ENCODE measurements at places on chromosomes 11 and 22. TPM values are rescaled to one million over a fixed set of nuclear protein-coding genes. Genes with fewer than 3 reads are reported as not detected.

- H3K27ac ChIP-seq = no peak overlapping the region
- no peaks in the 10 kb centered on the region for H3K27me3 ChIP-seq
Measured at GRCh38 chr11:128242451-128242850, 344.9 kb downstream of the ETS1 start.

DNA sequence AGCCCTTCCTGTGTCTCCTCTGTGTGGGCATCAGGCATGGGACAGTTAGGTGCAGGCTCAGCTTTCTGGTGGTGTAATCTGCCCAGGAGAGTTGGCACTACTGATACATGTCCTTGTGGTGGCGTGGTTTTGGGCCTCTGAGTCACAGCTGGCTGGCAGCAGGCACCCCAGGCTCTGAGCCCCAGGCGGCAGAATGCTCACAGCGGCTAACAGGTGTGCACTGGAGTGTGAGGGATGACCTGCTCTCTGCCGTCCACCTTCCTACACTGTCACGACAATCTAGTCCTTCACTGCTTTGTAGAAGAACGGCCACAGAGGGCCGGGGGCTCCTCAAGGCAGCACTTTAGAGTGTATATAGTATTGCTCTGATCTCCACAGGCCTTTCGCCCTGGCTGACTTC, 100.3 kb upstream of the PITPNB start:
- H3K27ac ChIP-seq = no peak overlapping the region
- no peaks in the 10 kb centered on the region for H3K27me3 ChIP-seq
- DNase-seq = no peak
- H3K4me3 ChIP-seq = no peak overlapping the region

DNA sequence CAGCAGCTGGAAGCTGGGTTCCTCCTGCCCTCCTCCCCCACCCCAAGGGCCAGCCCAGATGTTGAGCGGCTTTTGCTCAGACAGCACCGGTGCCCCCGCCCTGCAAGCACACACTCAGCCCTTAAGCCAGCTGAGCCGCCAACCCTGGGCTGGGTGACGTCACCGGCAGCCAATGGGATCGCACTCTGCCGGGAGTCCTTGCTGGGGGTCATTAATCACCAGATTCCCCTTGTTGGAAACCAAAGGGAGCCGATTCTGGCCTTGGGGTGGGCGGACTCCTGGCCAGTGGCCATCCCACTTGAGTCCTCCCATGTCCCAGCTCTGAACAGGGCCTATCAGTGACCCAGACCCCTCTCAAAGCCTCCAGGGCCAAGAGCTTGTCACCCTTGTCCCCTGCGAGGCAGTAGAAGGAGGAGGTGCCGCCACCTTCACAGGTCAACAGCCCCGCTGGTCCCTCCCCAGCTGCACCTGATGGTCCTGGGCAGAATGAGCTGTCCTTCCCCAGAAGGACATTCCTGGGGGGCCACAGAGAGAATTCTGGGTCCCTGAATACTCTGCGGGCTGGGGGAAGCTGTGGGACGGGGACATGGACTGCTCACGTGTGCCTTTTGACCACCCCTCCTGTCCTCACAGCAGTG, 7.4 kb downstream of the DUSP8 start:
- peak overlapping the region; percentile 51 for H3K27ac ChIP-seq
- H3K4me1 ChIP-seq = peaks cover 17% of the 10 kb centered on the region
- no peaks in the 10 kb centered on the region for H3K27me3 ChIP-seq
- H3K36me3 ChIP-seq = no peaks in the 10 kb centered on the region
- peak; percentile 92 for DNase-seq

DNA sequence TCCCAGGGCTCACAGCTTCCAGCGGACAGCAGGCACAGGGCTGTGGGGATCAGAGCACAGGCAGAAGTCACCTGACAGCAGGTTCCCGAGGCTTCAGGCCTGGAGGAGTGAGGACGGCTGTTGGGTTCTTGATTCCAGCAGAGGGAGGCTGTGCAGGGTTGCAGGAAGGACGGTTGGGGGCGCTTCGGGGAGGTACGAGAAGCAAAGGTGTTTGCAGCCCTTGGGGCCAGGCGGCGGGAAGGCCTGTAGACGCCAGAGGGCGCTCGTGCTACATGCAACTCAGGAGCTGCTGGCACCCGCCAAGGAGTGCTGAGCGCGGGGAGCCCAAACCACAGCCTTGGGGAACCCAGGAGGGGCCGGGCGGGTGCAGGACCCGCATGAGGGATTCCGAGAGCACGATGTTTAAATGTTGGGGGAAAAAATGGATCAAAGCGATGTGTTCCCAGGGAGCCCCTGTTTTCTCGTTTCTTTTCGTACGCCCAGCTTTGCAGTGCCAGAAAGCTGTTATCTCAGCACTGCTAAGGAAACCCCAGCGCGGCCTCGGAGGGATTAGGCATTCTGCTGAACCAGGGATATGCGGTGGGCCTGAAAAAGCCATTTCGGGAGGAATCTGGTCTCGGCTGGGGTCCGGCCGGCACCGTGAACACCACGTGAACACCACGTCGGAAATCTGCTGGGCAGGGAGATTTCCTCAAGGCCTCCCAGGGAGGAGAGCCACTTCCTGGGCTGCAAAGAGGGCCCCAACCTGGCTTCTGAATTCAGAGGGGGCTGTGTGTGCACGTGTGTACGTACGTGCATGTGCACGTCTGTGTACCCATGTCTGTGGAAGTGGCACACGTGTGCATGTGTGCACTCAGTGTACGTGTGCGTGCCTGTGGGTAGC, 88.1 kb downstream of the KCNQ1 start:
- H3K4me1 ChIP-seq = peaks cover 10% of the 10 kb centered on the region
- DNase-seq = peak; percentile 99
- H3K27me3 ChIP-seq = no peaks in the 10 kb centered on the region
- H3K36me3 ChIP-seq = no peaks in the 10 kb centered on the region

GRCh38 chr11:35933320-35933871, 10.5 kb upstream of the LDLRAD3 start:
- H3K27ac ChIP-seq = no peak overlapping the region
- H3K4me1 ChIP-seq = no peaks in the 10 kb centered on the region
- H3K4me3 ChIP-seq = no peak overlapping the region
- H3K36me3 ChIP-seq = no peaks in the 10 kb centered on the region

DNA sequence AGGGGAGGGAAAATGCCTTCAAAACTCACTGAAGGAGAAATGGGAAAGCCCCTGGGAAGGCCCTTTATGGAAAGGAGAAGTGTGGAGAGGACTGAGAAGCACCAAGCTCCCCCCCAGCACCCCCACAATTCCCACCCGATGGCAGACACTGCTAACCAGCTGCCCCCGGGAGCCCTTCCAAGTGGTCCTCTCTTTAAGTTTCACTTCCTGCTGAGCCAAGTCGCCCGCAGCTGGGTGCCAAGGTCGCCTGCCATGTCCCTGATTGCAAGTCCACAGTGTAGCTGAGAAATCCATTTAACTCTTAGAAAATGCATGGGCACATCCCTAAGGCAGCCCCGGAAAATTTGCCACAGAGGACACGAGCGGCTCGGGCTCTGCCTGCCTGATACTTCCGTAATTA, 68.2 kb downstream of the GALNT18 start:
- DNase-seq = no peak
- H3K27ac ChIP-seq = no peak overlapping the region
- peaks cover 12% of the 10 kb centered on the region for H3K4me1 ChIP-seq
- H3K4me3 ChIP-seq = no peak overlapping the region
- H3K27me3 ChIP-seq = no peaks in the 10 kb centered on the region

GRCh38 chr11:63839508-63840355, 822 bp downstream of the MARK2 start:
- H3K36me3 ChIP-seq = peaks cover 21% of the 10 kb centered on the region
- peaks cover 5% of the 10 kb centered on the region for H3K4me1 ChIP-seq
- H3K4me3 ChIP-seq = peak overlapping the region; percentile 85
- DNase-seq = no peak
- no peaks in the 10 kb centered on the region for H3K27me3 ChIP-seq

The OR8K1 gene
- total RNA-seq = not detected

DNA sequence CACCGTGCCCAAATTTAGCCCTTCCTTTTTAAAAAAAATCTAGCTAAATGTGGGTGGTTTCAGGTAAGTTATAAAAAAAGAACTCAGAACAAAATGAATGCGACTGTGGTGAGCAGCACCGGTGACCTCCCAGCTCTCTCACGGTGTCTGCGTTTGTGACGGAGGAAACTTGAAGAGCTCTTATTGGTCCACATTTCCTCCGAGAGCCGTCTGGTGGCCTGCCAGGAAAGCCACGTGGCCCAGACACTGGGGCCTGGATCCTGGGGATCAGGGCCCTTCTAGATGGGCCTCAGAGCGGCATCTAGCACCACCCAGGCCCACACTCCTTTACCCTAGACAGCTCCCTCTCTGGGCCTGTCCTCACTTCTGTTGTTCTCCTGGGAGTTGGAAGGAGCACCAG, 39.5 kb downstream of the B3GAT1 start:
- H3K4me1 ChIP-seq = no peaks in the 10 kb centered on the region
- H3K36me3 ChIP-seq = no peaks in the 10 kb centered on the region
- H3K27me3 ChIP-seq = no peaks in the 10 kb centered on the region
- no peak overlapping the region for H3K27ac ChIP-seq

The C11orf86 gene
- not detected for total RNA-seq

The TPST2 gene
- 49.3 TPM for total RNA-seq

- no peaks in the 10 kb centered on the region for H3K36me3 ChIP-seq
- no peaks in the 10 kb centered on the region for H3K4me1 ChIP-seq
- no peak overlapping the region for H3K27ac ChIP-seq
- no peak for DNase-seq
- H3K4me3 ChIP-seq = no peak overlapping the region
Measured at GRCh38 chr11:129451524-129451923, 75.9 kb downstream of the BARX2 start.

DNA sequence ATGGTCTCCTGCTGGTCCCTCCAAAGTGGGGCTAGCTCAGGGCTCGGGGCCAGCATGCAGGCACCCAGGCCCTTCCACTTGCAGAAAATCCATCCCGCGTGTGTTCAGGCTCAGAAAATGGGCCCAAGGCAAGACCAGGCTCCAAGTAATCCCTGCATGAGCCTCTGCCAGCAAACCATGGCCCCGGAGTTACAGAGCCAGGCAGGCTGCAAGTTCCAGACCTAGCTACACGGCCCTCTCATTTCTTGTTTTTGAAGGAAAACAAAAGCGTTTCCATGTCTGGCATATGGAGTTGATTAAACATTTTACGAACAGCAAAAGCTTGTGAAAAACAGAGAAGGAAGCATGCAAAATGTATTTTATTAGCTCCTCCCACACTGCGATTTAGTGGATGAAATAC, 29.7 kb downstream of the KIAA0930 start:
- DNase-seq = no peak
- H3K36me3 ChIP-seq = no peaks in the 10 kb centered on the region
- H3K4me3 ChIP-seq = no peak overlapping the region

GRCh38 chr11:120091701-120092100, 46.2 kb downstream of the TRIM29 start:
- no peaks in the 10 kb centered on the region for H3K36me3 ChIP-seq
- H3K4me1 ChIP-seq = peaks cover 1% of the 10 kb centered on the region
- no peak overlapping the region for H3K27ac ChIP-seq

The TRPM5 gene
- not detected for total RNA-seq

The TXNRD2 gene
- 9.0 TPM for total RNA-seq

DNA sequence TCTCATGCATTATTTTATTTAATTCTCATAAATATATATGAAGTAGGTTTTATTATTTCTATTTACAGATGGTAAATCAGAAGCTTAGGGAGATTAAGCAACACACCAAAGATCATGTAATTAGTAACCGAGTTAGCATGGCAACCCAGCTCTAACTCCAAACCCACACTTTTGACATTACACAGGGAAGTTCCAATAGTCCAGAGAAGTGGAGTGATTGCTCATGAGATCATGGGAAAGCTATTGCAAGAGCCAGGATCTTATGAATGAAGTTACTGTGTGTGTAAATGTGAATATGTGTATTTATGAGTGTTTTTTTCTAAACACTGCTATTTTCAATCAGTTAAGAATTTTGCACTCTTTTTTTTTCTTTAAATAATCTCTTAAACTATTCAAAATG, 225.8 kb upstream of the KIRREL3 start:
- no peaks in the 10 kb centered on the region for H3K27me3 ChIP-seq
- no peaks in the 10 kb centered on the region for H3K36me3 ChIP-seq
- no peak overlapping the region for H3K4me3 ChIP-seq
- no peak overlapping the region for H3K27ac ChIP-seq
- DNase-seq = no peak

- H3K4me1 ChIP-seq = no peaks in the 10 kb centered on the region
- H3K36me3 ChIP-seq = peaks cover 76% of the 10 kb centered on the region
- no peak overlapping the region for H3K27ac ChIP-seq
- peak; percentile 55 for DNase-seq
Measured at GRCh38 chr22:17501679-17502285, 61.5 kb upstream of the SLC25A18 start.

DNA sequence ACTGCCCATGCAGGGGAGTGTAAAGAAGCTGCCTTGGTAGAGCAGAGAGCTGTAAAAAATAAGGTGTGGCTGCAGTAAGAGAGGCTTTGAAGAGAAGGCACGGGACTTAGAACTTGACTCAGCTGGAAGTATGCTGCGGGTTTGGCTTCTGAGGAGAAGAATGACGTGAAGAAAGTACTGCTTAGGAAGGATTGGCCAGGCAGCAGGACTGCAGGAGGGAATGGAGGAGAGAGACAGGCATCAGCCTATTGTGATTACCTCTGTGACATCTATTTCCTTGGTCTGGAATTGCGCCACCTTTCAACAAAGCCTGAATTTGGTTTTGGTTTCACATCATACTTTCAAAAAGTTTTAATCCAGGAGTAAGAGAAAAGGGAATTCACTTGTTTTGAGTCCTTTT, 22.5 kb downstream of the PRRG4 start:
- H3K4me1 ChIP-seq = no peaks in the 10 kb centered on the region
- DNase-seq = no peak
- H3K27me3 ChIP-seq = no peaks in the 10 kb centered on the region
- H3K36me3 ChIP-seq = no peaks in the 10 kb centered on the region
- H3K27ac ChIP-seq = no peak overlapping the region
- no peak overlapping the region for H3K4me3 ChIP-seq

DNA sequence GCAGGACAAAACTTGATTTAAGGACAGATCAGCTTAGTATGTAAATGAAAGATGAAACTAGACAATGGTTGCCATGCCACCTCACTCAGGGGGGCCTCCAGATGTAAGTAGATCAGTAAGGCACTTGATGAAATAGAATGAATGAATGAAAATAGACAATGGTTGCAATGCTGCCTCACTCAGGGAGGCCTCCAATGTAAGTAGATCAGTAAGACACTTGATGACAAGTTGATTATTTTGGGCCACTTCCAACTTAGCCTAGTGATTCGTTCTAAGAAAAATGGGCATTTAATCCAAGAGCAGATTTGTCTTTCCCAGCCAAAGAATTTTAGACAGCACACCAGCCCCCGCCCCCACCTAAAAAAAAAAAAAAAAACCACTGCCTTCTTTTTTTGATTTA, 19.2 kb upstream of the SLC5A12 start:
- no peaks in the 10 kb centered on the region for H3K4me1 ChIP-seq
- H3K4me3 ChIP-seq = no peak overlapping the region
- DNase-seq = no peak
- no peaks in the 10 kb centered on the region for H3K27me3 ChIP-seq
- peak overlapping the region; percentile 30 for H3K27ac ChIP-seq

The KRTAP5-9 gene
- total RNA-seq = 0.34 TPM

The FOXRED2 gene
- 28.3 TPM for total RNA-seq

- H3K4me1 ChIP-seq = no peaks in the 10 kb centered on the region
- H3K4me3 ChIP-seq = no peak overlapping the region
- H3K36me3 ChIP-seq = no peaks in the 10 kb centered on the region
- H3K27ac ChIP-seq = no peak overlapping the region
- no peaks in the 10 kb centered on the region for H3K27me3 ChIP-seq
- no peak for DNase-seq
Measured at GRCh38 chr11:36672815-36673450, 74.9 kb upstream of the RAG2 start.

GRCh38 chr11:28072321-28072720, 35.6 kb downstream of the KIF18A start:
- no peak overlapping the region for H3K27ac ChIP-seq
- no peaks in the 10 kb centered on the region for H3K27me3 ChIP-seq
- no peak for DNase-seq

GRCh38 chr11:111906680-111907079, 4.9 kb downstream of the CRYAB start:
- H3K4me1 ChIP-seq = peaks cover 9% of the 10 kb centered on the region
- H3K27me3 ChIP-seq = no peaks in the 10 kb centered on the region
- no peaks in the 10 kb centered on the region for H3K36me3 ChIP-seq
- DNase-seq = no peak
- H3K4me3 ChIP-seq = no peak overlapping the region
- H3K27ac ChIP-seq = no peak overlapping the region

Data from endodermal cell (in vitro differentiated cells).